Kidney (tissue), 22 donors: ENCODE measurements at places on chromosomes 2 and 18. TPM values are rescaled to one million over a fixed set of nuclear protein-coding genes. Genes with fewer than 3 reads are reported as not detected.

Gene ROCK1
- polyA plus RNA-seq: 10.5 TPM

Gene GAD1
- polyA plus RNA-seq: 4.1 TPM

GRCh38 chr18:44409515-44409914 is 271.2 kb upstream of the SETBP1 start:
- DNase-seq: no peak

DNA sequence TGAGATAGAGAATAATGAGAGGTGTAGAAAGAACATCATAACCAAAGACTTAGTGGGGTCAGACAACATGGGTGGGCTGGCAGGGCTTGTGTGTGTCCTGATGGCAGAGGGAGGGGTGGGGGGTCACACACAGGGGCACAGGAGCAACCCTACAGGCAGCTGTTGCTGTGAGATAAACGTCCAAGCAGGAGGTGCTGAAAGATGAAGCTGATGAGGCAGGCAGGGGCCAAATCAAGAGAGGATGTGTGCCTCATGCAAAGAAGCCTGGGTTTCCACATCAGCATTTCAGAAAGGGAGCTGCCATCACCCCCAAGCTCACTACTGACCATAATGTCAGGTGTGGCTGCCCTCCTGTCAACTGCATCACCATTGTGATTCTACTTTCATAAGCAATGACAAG is 16.0 kb upstream of the SKA1 start:
- DNase-seq: no peak

DNA sequence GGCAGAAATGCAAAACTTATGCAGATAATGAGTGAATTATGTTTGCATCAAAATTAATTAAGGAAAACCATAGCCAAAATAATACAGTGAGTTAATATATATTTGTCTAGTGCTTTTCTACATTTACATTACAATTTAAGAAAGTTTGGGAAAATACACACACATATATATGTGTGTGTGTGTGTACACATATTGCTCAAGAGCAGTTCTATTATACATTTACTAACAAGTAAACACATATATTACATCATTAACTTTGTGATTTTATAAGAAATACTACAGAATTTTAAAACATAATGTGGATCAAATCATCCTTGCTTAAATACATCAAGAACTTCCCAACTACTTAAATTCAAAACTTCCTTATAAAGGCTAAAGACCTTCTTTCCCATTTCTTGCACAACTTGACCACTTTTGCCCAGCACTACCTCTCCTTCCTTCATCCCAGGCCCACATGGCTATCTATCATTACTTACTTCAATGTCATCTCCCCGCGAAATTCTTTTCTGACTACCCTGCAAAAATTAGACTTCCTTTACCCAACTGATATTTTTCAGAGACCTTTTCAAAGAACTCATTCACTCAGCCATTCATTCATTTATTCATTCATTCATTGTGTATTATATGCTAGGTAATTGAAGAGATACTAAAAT is 68.4 kb downstream of the COL5A2 start:
- no peak for DNase-seq

- DNase-seq: peak; percentile 33
These were observed 425.3 kb downstream of the THSD7B start for GRCh38 chr2:137190411-137191195.

Gene ACTG2
- 6.6 TPM for polyA plus RNA-seq

- DNase-seq: no peak
These were observed 381.8 kb upstream of the SMIM21 start for GRCh38 chr18:75809151-75809925.

Gene RPRM
- polyA plus RNA-seq: 1.3 TPM

Gene ASTL
- not detected for polyA plus RNA-seq

GRCh38 chr2:188880740-188881139 is 93.4 kb upstream of the COL3A1 start:
- DNase-seq: no peak

DNA sequence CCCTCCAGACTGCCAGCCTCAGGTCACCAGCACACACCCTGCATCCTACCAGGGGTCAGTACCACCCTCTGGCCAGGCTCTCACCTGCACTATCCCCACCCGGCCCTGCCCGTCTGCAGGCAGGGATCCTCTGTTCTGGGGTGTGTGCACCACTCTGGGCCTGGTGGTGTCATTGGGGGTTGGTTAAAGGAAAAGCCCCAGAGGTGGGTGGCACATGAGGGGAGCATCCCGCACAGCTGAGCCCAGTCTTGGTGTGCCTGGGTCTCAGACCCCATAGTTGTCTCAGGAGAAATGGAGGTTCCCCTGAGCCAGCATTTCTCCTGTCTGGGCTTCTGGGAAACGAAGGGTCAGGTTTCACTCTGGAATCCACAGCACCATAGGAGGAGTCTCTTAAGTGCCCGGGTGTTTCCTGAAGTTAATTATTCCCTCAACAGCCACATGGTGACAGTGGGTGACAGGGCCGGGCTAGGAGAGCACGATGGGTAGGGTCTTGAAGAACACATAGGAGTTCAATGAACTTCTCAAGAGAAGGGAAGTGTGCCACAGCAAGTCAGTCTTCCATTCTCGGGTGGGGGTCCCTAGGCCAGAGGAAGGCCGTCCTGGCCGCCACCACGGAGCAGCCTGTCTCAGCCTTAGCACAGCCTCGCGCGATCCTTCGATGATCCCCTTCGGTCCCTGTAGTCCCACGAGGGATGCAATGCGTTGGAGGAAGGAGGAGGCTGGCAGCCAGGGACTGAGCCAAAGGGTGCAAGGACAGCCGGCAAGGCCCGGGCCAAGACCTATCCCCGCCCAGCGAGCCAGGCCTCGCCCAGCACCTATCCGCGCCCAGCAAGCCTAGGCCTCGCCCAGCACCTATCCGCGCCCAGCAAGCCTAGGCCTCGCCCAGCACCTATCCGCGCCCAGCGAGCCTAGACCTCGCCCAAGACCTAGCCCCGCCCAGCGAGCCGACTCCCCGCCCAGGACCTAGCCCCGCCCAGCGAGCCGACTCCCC is 1.1 kb upstream of the FARP2 start:
- DNase-seq: peak; percentile 96

DNA sequence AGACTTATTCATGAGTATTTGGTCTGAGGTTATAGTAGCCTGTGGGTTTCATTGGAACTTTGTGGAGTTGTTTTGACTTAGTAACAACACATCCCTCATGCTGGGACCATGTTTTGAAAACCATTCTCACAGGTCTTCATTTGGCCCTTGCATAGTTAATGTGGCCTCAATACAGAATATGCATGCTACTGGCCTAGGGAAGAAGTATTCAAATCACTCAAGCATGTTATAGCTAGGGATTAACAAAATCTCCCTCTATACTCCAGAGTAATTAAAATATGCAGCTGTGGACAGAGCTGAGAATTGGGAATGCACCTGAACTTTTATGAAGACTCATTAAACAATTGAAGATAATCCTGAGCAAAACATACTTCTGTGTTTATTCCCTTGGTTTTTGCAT is 325.5 kb upstream of the CHAC2 start:
- DNase-seq: no peak

DNA sequence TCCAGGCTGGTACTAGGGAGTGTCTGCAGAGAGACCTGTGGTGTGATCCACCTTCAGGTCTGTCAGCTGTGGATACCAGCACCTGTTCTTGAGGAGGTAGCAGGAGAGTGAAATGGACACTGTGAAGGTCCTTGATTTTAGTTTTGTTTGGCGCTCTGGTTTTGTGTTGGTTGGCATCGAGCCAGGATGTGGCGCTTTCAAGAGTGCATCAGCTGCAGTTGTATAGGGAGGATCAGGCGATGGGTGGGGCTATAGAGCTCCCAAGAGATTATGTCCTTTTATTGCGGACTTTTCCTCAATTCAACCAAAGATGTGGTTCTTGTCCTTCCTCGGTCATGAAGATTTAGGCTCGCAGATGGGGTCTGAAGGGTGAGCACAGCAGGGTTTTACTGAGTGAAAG is 37.5 kb downstream of the SLC39A10 start:
- no peak for DNase-seq

- no peak for DNase-seq
These were observed 237.6 kb upstream of the HDAC4 start for GRCh38 chr2:239638376-239638775.

Gene ACOXL
- not detected for polyA plus RNA-seq

Gene OTOS
- polyA plus RNA-seq: 1.5 TPM

DNA sequence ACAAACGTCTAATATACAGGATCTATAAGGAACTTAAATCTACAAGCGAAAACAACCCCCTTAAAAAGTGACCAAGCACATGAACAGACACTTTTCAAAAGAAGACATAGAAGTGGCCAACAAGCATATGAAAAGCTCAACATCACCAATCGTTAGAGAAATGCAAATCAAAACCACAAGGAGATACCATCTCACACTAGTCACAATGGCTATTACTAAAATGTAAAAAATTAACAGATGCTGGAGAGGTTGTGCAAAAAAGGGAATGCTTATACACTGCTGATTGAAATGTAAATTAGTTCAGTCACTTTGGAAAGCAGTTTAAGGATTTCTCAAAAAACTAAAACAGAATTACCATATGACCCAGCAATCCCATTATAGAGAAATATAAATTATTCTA is 1148.5 kb upstream of the FAM98A start:
- no peak for DNase-seq

GRCh38 chr2:24214880-24215279 is 40.0 kb downstream of the FAM228A start:
- DNase-seq: no peak

- DNase-seq: no peak
These were observed 114.9 kb downstream of the CD8B2 start for GRCh38 chr2:106602042-106602441.

DNA sequence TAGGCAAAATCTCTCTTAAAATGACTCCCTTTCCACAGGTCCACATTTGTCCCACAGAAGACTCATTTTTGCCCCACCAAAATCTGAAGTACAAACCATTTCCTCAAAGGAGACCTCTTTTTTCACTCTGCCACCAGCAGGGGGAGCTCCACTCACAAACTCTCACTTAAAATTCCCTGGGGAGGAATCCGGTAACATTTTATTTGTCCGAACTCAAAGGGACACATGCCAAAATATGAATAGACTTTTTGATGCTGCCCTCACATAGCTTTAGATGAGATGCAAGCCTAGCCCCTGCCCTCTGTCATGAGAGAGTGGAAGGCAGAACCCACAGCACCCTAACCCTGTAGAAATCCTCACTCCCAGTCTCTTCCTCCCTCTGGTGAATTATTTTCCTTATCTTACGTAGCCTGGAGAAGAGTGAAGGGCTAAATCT is 57.1 kb downstream of the RMDN2 start:
- DNase-seq: peak; percentile 71

Gene ANKRD30BL
- not detected for polyA plus RNA-seq

Gene MAP3K19
- polyA plus RNA-seq: not detected

Gene UBR3
- polyA plus RNA-seq: 10.2 TPM

Gene EVX2
- polyA plus RNA-seq: not detected

DNA sequence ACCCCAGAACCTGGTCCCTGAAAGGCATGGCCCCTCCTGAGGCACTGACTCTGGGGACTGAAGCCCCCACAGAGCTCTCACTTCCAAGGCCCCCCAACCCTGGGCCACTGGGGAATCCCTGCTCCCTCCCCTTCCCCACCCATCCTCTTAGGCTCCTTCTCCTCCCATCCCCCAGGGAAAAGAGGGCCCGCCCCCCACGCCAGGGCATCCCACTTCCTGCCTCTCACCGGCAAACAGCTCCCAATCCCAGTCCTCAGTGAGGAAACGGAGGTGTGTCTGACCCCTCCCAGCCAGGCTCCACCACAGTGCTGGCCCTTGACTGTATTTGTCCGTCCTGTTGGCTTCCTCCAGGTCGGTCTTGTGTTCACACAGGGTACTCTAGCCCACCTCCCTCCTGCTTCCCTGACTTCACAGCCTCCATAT is 35.0 kb upstream of the PTMA start:
- DNase-seq: peak; percentile 88

- DNase-seq: no peak
These were observed 28.6 kb downstream of the IRS1 start for GRCh38 chr2:226771067-226771466.

GRCh38 chr2:190382851-190383250 is 25.3 kb upstream of the MFSD6 start:
- peak; percentile 75 for DNase-seq

- no peak for DNase-seq
These were observed 135.9 kb downstream of the ZNF407 start for GRCh38 chr18:74733598-74733997.

Gene MYO5B
- 17.8 TPM for polyA plus RNA-seq

DNA sequence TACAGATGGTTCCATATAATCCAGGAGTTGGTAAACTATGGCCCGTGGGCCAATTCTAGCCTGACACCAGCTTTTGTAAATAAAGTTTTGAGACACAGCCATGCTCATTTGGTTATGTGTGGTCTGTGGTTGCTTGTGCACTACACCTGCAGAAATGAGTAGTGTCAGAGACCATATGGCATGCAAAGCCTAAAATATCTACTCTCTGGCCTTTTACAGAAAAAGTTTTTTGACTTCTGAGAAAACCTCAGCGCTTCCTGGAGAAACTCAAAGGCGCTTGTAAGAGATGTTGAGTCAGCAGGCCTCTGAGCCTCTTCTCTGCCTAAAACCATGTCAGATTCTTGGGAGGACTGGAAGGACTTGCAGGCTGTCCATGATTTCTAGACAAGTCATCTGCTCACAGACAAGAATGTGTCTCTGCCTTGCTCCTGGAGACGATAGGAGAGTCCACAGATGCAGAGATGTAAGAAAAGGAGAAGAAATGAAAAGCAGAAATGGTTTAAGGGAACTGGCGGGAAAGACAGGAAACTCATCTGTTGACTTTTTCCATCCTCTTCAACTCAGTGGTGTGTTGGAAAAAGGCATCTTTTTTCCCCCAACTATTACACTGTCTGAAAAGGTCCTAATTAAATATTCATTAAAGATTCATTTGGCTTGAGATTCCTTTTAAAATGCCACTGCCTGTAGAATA is 5.2 kb downstream of the TTC39C start:
- DNase-seq: no peak

GRCh38 chr18:51563396-51563795 is 365.9 kb upstream of the MEX3C start:
- no peak for DNase-seq

Gene DPYSL5
- not detected for polyA plus RNA-seq

- DNase-seq: no peak
These were observed 28.3 kb upstream of the ICOS start for GRCh38 chr2:203908066-203908796.

DNA sequence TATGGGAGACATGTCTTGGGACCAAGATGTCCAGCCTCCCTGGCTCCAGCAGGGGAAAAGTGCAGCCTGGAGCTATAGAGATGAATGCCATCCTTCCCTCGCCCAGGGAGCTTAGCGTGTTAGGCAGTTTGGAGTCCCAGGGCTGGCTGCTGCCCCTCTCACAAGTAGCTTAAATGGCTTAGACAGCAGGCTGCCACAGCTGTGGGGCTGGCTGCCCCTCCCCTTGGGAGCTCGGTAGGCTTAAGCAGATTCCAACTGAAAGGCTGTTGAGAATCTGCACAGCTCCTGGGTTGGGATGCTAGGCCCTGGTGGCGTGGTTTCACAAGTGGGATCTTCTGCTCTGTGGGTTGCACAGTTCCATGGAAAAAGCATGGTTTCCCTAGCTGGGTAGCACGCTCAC is 940.5 kb upstream of the DDX18 start:
- no peak for DNase-seq

GRCh38 chr18:11324956-11325882 is 175.8 kb upstream of the PIEZO2 start:
- no peak for DNase-seq

- DNase-seq: peak; percentile 50
These were observed 78.9 kb downstream of the MAP4K4 start for GRCh38 chr2:101776172-101777043.
